ENCODE measurements at places on chromosomes 11 and 22. TPM values are rescaled to one million over a fixed set of nuclear protein-coding genes. Genes with fewer than 3 reads are reported as not detected.

GRCh38 chr11:36093548-36093947 is 149.7 kb downstream of the LDLRAD3 start:
- H3K27ac ChIP-seq = no peak overlapping the region
- no peaks in the 10 kb centered on the region for H3K27me3 ChIP-seq
- DNase-seq = no peak
- no peaks in the 10 kb centered on the region for H3K36me3 ChIP-seq

DNA sequence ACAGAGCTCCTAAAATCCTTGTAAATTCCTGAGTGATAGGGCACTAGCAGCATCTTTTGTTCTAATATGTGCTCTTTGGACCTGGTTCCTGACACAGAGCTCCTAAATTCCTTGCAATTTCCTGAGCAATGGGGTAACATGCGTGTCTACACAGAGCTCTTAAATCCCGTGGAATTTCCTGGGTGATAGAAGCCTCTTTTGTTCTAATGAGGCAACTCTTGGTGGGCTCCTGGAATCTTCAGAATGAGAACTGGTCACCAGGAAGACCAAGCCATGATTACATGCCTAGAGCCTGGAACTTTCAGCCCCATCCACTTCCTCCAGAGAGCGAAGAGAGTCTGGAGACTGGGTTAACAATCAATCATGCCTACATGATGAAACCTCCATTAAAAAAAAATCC is 19.0 kb downstream of the RSF1 start:
- no peak overlapping the region for H3K4me3 ChIP-seq
- no peak overlapping the region for H3K27ac ChIP-seq
- H3K36me3 ChIP-seq = no peaks in the 10 kb centered on the region
- H3K27me3 ChIP-seq = no peaks in the 10 kb centered on the region
- no peak for DNase-seq
- H3K4me1 ChIP-seq = no peaks in the 10 kb centered on the region

DNA sequence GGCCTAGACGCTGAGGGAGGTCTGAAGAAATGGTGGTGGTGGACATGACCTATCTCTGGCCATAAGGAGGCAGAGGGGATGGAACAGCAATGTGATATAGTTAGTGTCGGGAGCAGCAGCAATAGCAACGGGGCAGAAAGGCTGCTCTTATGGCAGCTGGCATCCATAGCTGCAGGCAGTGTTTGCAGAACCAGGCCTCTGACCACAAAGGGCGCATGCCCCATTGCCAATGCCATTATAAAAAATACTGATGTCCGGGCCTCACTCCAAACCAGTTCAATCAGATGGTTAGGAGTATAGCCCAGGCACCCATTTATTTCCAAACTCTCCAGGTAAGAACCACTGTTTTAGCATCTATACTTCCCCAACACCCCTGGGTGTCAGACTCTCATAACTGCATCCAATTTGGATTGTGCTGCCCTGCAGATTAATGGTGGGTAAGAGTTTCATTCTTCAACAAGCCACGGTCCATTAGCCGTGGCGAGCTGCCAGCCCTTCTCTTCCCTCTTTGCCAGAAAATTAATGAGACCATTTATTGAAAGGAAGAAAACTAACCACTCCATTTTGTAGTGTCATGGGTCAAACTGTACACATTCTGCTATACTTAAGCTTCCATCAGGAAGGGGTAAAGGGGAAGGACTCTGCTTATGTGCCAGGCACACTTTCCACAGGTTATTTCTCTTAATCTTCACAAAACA is 72.8 kb upstream of the SPON1 start:
- H3K4me1 ChIP-seq = no peaks in the 10 kb centered on the region
- no peaks in the 10 kb centered on the region for H3K36me3 ChIP-seq
- H3K27ac ChIP-seq = no peak overlapping the region
- DNase-seq = no peak
- no peak overlapping the region for H3K4me3 ChIP-seq

Gene PGR
- 12.0 TPM for total RNA-seq

Gene CBLIF
- total RNA-seq = not detected
